ENCODE measurements at places on chromosomes 3 and 15.

GRCh38 chr3:58023531-58023930, 15.3 kb downstream of the FLNB start:
- DNase-seq: no peak

- DNase-seq: no peak
Observed at GRCh38 chr15:78915341-78916087, 29.3 kb downstream of the CTSH start.

DNA sequence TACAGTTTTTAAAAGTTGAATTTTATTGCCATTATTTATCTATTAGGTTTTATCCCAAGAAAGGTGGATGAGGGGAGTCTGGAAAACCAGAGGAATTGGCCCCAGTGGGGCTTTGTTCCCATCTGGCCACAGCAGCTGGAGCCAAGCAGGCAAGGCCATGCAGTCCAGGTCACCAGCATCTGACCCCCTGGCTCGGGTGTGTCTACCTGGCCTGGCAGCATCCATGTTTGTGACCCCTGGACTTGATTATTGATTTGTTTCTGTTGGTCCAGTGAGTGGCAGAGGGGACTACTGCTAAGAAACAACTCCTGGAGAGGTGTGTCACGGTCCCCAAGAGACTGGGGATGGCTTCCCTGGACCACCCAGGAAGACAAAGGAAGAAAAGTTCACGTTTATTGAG, 111.1 kb downstream of the NUP210 start:
- no peak for DNase-seq

- no peak for DNase-seq
Observed at GRCh38 chr3:31876331-31876730, 104.7 kb downstream of the OSBPL10 start.

DNA sequence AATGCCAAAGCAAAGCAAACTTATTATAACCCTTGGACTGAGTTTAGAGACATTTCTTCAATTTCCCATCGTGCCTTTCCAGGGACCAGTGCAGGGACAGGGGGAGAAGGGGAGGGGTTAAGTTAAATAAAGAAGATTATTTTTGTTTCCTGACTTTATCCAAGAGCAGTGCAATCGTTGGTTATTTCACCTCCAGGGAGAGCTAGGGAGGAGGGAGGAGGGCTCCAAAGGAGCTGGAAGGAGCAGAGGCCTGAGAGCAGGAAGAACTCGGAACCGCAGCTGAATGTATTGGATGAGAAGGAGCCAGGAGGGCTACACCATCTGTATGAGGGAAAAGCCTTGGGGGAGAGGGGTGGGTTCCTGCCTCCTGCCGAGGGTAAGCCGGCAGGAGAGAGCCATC, 20.7 kb downstream of the HAPLN3 start:
- no peak for DNase-seq

All from HT-29 (cell line).